ENCODE measurements at places on chromosomes 7 and 10.

GRCh38 chr7:98930921-98931320 lies 52.6 kb downstream of the TRRAP start:
- DNase-seq = peak; percentile 65

DNA sequence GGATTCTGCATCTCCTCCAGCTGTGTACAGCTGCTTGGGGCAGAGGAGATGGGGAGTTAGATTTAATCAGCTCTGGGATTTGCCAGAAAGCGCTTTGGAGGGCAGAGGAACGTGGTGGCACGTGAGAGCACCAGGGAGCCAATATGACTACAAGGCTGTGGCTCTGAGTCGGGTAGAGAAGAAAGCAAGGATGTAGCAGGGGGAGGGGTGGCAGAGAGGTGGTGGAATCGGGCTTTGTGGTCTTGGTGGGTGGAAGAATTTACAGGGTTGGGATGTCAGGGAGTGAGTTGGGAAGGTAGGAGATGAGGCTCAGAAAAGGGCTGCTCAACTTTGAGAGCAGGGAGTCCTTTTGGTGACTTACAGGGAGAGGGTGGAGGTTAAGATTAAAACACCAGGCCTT lies 113.6 kb downstream of the CCNY start:
- DNase-seq = peak; percentile 38

DNA sequence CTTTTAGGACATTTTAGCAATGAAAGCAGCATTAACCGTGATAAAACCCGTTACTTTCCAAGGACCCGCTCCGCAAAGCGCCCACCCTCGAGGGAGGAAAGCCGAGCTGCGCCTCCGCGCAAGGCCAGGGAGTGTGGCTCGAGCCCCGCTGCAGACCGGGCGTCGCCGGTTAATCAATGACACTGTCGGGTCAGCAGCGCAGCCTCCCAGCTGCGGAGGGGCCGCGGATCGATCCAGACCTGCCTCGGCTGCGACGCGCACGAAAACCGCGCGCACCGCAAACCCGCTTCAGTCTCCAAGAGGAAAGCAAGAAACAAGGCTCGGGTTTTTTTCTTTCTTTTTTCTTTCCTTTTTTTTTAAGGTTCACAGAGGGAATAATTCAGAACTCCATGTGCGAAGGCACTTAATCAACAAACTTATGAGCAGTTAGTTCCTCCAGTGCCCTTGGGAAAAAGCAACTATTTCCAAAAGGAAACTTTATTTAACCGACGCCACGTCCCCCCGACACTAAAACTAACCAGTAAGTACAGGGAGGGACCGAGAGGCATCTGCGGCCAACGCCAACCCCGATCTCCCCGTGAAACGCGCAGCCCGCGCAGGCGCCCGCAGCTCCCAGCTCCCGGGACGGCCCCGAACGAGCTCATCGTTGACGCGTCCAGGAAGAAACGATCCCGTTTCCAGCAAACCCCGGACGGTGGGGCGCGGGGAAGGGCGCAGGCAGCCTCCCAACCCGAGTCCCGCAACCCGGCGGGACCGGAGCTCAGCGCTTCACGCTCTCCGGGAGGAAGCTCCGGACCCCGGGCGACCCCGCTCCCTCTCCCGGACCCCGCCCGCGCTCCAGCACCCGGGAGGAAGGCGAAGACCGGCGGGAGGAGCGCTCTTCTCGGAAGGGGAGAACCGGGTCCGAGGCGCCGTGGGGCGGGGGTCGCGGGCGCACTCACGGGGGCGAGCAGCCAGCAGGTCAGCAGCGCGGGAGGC lies 598 bp downstream of the VIPR2 start:
- DNase-seq = no peak

GRCh38 chr7:48170506-48170905 lies 752 bp upstream of the ABCA13 start:
- DNase-seq = peak; percentile 41

GRCh38 chr7:20409961-20410360 lies 79.3 kb downstream of the ITGB8 start:
- DNase-seq = no peak
